CD8-positive, alpha-beta T cell (primary cell): ENCODE measurements at places on chromosomes 3 and 15.
A peak's percentile ranks its signal among the peaks of the same experiment; 100 is the strongest.

DNA sequence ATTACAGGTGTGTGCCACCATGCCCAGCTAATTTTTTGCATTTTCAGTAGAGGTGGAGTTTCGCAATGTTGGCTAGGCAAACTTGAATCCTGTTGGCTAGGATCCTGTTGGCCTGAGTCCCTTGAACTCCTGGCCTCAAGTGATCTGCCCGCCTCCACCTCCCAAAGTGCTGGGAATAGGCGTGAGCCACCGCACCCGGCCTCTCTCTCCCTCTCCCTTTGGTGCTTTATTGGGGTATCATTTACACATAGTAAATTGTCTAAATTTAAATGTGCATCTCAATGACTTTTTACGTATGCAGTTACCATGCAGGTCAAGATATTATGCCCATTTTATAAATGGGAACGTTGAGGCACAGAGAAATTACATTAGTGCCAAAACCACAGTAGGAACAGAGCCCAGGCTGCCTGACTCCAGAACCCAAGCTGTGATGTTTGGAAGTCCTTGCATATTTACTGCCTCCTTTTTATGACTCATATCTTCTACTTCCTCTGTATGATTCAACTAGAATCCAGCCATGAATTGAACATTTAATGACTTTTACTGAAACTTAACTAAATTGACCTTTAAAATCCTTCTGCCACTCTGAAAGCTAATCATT lies 34.0 kb upstream of the RPP14 start:
- DNase-seq = no peak

- DNase-seq = peak; percentile 29
Observed at GRCh38 chr3:31522152-31522551, 10.6 kb upstream of the STT3B start.

DNA sequence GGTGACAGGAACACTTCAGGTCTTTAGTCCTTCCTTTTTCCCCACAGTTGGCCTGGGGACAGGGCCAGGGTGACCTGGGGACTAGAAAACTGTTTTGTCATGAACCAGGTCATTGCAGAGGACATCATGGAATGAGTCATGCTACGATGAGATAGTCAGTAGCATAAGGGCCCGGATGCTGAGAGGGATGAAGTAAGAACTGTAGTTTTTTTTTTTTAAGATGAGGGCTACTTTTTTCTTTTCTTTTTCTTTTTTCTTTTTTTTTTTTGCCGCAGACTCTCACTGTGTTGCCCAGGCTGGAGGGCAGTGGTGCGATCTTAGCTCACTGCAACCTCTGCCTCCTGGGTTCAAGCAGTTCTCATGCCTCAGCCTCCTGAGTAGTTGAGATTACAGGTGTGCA lies 8.0 kb downstream of the MAP2K5 start:
- DNase-seq = no peak

GRCh38 chr3:123728014-123728413 lies 143.2 kb upstream of the HACD2 start:
- no peak for DNase-seq
